ENCODE measurements at places on chromosomes 3 and 15.

- DNase-seq = no peak
These were observed 1.9 kb downstream of the OSBPL10 start for GRCh38 chr3:31979001-31979697.

- DNase-seq = peak; percentile 88
These were observed 43.1 kb upstream of the TOPAZ1 start for GRCh38 chr3:44198284-44199269.

DNA sequence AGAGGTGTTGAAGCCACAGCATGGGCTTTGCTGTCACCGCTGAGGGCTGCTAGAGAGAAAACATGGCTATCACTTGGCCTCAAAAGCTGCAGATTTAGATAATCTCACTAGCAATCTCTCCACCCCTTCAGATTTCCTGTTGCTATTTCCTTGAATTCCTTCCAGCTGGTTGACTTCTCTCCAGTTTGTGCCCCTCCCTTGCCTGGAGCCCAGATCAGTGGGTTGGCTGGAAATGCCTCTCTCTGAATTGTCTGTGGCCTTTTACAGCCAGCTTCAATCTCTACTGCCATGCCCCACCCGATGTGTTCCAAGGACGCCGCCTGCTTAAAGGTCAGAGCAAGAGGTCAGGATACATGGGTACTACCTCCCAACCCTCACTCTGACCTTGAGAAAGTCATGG lies 294.1 kb downstream of the NTRK3 start:
- no peak for DNase-seq

- DNase-seq = no peak
These were observed 13.0 kb downstream of the ZNF445 start for GRCh38 chr3:44464509-44464908.

DNA sequence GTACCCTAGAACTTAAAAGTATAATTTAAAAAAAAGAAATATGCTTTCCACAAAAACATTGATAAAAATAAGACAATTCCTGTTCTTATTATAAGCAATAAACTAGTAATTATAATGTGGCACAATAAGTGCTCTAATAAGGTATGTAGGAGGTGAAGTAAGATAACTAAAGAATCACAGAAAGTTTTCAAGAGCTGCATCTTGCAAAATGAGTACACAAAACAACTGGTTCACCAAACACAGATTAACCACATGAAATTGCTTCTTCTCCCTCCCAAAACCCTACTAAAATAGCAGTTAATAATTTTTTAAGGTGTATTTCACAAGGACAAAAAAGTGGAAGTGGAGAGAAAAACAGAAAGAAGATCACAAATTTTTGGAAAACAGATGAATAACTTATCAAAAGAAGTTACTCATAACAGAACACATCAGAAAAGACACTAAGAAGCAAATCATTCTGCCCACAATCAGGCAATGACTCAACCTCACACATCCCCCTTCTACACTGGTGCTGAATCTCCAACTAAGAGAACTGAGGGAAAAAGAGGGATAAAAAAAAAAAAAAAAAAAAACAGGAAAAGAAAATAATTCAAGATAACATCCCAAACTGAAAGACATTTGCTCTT lies 64.2 kb downstream of the TBC1D5 start:
- DNase-seq = peak; percentile 10

DNA sequence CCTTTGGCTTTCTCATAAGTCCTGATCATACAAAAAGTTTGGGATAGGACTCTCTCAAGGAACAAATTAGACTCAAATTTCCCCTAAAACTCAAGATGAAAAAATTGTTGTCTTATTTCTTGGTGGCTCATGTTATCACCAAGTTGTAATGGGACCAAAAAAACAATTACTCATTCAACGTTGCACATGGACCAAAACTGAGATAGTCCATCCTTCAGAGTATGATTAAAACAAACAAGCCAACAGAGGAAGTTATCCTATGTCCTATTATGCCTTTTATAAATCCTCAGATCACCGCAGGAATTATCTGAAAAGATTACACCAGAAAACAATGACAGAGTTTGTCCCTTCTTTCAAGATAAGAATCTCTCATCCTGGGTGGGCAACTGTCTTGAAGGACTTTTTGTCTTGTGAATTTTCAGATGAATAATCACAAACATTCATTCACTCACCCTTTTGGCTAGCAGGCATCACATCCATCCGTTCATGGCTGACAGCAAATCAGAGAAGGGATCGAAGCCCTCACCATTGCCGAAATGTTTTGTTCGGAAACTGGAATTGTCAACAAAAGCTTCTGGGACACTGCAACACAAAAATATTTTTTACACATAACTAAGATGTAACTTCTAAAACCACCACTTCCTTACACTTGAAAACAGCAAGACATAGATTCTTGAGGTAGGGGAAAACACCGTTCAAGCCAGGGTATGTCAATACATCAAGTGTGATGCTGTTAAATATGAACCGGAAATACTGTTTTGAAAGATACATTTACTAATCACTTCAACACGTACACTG lies 90.4 kb downstream of the FOXP1 start:
- no peak for DNase-seq

DNA sequence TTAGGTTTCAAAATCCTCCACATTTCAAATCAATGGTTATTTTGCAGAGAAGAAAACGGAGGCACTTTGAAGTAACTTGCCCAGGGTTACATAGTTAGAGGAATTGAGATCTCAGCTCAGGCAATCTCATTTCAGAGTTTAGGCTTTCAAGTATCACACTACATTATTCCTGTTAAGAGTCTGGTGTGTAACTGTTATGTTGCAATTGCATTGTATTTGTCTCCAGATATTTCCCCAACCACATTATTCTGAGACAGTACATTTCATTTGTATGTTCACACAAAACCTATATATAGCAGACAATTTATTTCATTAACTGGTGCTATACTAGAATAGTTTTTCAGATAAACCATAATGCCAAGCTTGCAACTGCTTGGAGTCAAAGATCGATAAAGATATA lies 154.2 kb upstream of the TSPAN3 start:
- DNase-seq = no peak

DNA sequence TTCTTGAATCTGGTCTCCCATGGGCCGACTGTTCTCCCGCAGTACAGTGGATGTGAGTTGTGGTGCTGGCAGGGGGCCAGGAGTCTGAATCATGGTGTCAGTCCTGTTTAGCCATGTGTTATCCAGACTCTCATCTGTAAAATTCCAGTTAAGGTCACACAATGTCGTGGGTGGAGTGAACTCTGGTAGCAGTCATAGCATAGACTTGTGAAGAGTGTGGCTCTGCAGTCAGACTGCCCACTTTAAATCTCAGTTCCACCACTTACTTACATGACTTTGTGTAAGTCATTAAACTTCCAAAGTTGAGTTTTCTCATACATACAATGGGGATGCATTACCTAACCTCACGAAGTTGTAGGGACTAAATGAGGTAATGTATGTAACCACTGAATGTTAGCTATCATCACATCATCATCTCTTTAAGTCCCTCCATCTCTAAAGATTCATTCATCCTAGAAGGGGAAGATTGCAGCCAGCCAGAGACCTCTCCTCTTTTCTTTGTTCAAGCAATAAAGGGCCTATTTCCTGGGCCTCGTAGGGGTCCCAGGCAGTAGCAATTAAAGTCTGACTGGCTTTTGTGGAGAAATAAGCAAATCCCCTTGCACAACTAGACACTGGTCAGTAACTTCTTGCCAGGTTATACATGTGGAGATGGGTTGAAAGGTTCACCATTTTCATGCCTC lies 93.9 kb downstream of the PCCB start:
- peak; percentile 5 for DNase-seq

DNA sequence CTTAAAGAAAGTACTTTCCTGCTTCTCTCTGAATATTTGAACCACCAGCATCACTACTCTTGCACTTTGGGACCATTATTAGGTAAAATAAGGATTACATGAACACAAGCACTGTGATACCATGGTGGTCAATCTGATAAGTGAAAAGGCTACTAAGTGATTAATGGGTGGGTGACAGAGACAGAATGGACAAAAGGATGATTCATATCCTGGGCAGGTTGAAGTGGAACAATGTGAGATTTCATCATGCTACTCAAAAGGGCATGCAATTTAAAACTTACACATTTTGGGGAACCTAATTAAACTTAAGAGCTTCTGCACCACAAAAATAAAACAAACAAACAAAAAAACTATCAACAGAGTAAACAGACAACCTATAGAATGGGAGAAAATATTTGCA lies 172.0 kb upstream of the CD96 start:
- no peak for DNase-seq

DNA sequence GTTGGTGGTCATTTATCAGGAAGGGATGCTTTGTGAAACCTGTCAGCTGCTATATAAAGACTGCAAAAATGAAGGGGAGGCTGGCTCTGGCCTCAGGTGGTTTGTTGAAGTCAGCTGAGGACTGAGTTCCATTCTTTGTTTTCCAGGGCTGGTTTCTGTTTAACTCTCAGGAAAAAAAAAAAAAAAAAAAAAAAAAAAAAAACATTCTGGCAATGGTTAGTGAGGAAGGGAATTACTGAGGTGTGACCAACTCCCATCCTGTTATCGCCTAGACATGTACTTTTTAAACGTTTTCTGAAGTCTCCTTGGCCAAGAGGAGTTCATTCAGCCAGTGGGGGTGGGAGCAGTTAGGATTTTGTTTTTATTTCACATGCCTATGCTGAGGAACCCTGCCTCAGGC lies 316.3 kb downstream of the OXSM start:
- no peak for DNase-seq

DNA sequence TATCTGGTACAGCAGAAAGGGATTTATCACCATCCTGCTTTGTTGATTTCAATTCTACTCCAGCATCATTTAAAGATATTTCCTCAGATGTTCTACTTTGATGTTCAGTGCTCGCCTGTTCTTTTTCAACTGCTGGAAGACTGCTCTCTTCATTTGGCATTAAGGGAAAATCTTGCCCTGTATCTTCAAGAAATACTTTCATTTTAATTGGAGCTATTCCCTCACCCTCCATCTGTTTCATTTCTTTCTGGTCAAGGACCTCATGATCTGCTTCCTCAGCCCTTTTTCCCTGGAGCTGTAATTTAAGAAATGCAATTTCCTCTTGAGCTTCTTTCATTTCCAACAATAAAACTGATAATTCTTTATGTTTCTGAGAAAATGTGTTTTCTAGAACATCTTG lies 37.8 kb upstream of the HCLS1 start:
- DNase-seq = no peak

DNA sequence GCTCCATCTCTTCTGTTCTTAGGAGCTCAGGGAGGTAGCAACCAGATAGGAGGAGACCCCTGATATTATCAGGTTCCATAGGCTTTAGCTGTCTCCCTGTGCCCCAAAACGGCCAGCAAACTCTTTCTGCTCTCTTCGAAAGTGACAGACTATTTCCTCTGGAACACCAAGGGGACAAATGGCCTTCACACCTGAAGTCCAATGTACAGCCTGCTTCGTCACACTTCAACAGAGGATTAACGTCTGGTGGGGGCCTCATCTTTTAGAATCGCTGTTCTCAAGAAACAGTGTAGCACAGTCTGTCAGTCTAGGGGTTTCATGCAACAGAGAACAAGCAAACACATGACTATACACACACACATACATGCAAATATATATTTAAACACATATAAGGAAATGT lies 152.4 kb upstream of the SETMAR start:
- no peak for DNase-seq

DNA sequence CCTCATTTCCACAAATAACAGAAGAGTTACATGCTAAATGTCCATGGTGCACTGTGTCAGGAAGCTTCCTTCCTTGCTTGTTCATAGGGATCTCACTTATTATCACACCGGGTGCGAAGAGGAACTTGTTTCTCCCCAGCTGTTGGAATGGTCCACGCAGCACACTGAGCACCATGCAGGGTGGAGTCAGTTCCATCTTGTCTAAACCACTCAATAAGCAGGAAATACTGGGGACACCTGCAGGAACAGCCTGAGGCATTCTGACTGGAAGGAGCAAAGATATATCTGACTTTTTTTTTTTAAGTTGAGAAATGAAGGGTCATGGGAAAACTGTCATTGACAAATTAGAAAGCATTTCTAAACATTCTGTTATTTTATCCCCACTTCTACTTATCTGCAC lies 70.0 kb upstream of the WDR72 start:
- DNase-seq = no peak

DNA sequence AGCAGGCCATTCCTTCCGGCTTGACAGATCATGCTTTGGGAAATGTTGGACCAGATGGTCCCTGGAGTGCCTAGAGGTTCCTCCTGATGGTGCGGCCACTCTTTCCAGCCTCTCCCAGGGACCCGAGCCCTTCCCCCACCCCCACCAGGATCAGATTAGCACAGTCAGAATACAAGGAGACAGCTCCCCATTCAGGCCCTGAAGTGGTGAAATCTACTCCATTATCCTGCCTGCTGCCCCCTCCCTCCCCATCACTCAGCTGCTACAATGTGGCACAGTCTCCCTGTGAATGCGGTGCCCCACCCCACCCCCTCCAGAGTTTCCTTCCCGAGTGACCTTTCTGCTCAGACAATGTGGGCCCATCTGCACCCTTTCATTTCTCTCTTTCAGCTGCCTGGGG lies 29.4 kb downstream of the RNU5B-1 start:
- no peak for DNase-seq

GRCh38 chr15:84552896-84553295 lies 47.9 kb upstream of the ZSCAN2 start:
- no peak for DNase-seq

DNA sequence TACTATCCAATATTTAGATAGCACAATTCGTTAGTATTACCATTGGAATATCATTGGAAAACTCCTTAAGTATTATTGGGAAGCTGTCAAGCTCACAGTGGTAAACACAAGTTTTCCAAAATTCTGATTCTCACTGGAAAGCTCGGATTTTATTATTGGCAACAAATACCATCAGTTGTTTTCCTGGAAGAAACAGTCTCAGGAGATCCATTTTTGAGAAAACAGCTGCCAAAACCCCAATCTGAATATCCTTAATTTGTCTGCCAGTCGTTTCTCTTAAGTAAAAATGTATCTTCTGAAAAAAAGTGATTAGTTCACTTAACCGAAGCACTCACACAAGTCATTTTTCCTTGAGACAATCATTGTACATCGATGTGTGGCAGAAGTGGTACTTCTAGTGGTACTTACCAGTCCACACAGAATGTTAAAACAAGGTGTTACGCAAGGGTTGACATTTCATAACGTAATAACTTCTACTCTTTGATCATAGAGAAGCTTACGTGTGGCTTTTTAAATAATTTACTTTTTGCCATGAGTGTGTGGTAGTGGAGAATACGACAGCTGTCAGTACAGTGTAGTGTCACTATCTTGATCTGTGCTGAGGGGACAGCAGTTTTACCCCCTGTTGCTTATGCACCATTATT lies 74.9 kb downstream of the FAM43A start:
- DNase-seq = no peak

- DNase-seq = no peak
These were observed 5.0 kb downstream of the CISH start for GRCh38 chr3:50606596-50606995.
